Placental pericyte (primary cell): ENCODE measurements at places on chromosomes 5 and 9. TPM values are rescaled to one million over a fixed set of nuclear protein-coding genes. Genes with fewer than 3 reads are reported as not detected.

The ACOT12 gene
- 0.57 and 0.66 TPM in 2 replicates for total RNA-seq

The F2RL1 gene
- 86.4 and 209 TPM in 2 replicates for total RNA-seq

The BAAT gene
- 0.14 TPM in 1 of 2 replicates, not detected in the other for total RNA-seq

The PCDHGA4 gene
- 5.0 and 6.1 TPM in 2 replicates for total RNA-seq

The PCDHA12 gene
- total RNA-seq, result under 0.01 and 0.14 TPM in 2 replicates
